HEK293T (cell line): ENCODE measurements at places on chromosomes 11 and 22.

DNA sequence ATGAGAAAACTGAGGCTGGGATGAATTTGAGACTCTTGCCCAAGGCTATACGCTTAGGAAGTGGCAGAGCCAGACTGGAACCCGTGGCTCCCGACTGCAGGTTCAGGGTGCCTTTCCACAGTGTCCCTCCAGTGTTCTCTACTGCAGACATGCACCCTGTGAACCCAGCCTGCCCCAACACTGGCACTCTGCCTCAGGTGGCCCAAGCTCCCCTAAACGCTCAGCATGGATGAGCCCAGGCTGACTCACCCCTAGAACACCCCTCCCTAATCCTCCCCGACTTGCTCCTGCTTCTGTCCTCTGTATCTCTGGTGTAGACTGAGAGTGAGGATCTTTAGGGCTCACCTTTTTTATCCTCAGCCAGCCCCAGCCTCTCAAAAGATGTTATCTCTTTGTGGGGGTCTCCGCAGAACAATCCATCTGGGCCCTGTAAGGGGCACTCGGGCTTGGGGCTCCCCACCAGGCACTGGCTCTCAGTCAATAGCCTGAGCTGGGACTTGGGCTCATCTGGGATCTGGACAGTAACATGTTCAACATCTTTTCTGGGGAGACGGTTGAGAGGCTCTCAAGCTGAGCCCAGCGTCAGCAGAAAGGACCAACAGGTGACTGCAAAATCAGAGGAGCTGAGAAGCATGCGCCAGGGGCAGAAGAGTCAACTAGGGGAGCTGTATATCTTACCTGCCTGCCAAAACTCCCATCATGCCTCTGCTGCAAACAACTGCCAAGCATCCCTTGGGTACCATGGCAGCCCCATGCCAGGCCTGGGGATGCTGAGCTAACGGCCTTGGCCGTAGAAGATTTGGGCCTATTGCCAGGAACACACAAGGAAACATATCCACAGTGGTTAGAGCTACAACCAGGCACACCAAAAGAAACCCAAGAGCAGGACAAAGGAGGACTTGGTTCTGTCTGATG is 176.2 kb downstream of the BUD13 start:
- DNase-seq, result no peak

- DNase-seq, result no peak
Observed at GRCh38 chr11:721741-722345, 15.8 kb downstream of the EPS8L2 start.

DNA sequence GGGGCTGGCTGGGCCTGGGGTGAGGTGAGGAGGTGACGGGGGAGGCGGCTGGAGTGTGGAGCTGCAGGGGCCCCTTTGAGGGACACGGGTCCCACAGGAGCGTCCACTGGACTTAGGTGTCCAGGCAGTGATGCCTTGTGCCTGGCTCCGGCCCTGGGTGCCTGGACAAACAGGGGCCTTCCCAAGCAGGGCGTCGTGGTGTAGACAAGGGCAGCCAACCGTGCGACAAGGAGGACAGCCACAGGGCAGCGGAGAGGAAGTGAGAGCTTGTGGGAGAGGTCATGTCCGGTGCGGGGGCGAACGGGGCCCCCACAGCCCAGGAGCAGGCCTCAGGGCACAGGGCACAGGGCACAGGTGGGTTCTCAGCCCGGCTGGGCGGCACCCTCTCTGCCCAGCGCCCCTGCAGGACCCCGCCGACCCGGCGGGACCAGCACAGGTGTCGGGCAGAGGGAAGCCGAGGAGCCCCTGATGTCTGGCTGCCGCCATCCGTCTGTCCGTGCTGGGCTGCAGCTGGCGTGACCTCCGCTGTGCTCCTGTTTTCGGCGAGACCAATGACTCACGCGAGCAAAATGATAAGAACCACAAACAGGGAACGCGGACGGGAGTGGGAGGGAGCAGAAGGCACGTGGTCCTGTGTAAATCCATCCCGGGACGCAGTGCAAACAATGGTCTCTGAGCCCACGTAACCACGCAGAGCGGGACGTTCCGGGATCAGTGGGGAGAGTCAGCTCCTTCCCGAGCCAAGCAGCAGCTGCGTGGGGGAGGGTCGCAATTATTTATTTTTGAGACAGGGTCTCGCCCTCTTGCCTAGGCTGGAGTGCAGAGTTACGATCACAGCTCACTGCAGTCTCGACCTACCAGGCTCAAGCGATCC is 49.1 kb upstream of the A4GALT start:
- no peak for DNase-seq

GRCh38 chr11:120954381-120954780 is 69.5 kb upstream of the TBCEL start:
- no peak for DNase-seq

- no peak for DNase-seq
Observed at GRCh38 chr11:123062892-123063825, 1.2 kb upstream of the HSPA8 start.

GRCh38 chr11:117986981-117987574 is 884 bp downstream of the IL10RA start:
- no peak for DNase-seq

DNA sequence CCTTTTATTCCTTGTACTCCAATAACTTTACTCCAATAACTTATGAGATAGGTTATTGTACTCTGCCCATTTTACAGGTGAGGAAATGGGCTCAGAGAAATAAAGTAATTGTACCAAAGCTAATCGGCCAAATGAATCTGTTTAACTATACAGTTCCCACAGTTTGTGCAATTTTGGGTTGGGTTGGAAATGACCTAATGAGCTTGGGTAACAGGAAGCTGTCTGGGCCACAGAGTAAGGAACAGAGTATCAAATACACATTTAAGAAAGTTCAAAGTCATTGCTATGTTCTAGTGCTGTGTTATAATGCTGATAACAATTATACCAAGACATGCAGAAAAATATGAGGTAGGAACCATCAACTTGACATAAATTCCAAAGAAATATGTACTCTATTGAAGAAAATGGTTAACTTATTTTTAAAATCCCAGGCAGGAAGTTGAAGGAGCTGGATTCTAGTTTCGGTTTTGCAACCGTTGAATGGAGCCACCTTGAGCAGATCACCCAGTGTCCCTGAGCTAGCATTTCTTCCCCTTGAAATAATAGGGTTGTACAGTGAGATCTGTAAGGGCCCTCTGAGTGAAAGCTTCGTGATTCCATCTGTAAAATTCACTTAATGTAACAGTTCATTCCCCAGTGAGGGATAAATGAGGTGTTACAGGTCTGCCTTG is 360.9 kb upstream of the NARS2 start:
- DNase-seq, result no peak

DNA sequence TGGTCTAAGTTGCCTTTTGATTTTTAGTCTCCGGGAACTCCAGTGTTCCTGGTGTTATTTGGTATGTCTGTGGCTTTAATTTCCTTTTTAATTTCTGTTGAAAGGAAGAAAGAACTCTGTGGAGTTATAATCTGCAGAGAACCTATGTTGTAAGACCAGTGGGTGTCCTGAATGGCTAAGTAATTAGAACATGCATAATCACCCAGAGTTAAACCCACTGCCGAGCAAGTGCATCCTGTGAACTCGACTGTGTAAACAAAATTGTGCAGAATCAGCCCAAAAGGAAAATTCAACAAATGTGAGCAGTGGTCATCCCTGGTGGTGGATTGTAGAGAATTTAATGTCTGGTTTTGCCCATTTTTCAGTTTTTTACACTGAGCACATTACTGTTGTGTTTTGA is 162.5 kb downstream of the COMMD9 start:
- no peak for DNase-seq

DNA sequence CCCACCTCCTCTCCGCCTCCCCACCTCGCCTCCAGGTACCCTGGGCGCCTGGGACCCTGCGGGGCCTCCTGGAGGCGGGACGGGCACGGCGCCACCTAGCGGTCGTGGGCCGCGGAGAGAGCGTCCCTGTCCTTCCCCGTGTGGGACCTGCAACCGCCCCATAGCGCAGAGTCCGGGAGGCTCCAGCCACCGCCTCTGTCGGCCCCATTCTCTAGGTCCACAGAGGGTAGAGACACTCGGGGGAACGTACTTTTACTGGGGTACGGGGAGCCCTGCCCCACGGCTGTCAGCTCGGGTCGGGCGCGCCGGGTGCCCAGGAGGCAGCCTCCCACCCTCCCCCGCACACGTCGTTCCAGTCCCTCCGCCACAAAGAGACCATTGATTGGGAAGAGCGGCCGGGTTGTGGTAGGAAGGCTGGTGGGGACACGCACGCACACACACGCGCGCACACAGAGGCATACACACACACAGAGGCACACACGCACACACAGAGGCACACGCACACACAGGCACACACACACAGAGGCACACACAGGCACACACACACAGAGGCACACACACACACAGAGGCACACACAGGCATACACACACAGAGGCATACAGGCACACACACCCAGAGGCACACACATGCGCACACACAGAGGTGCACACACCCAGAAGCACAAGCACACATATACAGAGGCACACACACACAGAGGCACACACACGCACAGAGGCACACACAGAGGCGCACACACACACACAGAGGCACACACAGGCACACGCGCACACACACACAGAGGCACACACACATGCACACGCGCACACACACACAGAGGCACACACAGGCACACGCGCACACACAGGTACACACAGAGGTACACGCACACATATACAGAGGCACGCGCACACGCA is 12.6 kb upstream of the NECTIN1 start:
- DNase-seq, result peak; percentile 87

DNA sequence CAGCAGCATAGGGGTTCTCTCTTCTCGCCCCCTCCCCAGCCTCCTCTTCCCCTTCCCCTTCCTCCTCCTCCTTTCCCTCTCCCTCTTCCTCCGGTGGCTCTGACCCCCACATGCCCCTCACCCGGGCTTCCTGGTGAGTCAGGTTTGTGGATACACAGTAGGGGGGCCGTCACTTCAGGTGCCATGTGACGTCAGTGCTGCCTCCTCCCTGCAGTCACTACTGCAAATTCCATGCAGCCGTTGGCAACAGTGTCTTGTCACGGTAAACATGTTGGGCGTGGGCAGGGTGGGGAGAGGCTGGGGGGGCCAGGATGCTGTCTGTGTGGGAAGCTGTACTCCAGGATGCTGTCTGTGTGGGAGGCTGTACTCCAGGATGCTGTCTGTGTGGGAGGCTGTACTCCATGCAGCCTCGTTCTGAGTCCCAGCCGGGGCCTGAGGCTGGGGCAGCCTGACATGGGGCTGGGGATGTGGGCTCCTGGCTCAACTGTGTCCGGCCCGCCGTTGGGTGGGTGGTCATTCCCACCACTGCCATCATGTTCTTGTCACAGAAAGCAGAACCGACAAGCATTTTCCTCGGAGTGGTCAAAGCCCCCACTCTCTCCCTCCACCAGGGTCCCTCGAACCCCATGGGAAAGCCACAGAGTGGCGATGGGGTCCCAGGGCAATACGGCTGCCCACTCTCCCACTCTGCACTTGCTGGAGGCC is 2.4 kb upstream of the MUC2 start:
- DNase-seq, result no peak

DNA sequence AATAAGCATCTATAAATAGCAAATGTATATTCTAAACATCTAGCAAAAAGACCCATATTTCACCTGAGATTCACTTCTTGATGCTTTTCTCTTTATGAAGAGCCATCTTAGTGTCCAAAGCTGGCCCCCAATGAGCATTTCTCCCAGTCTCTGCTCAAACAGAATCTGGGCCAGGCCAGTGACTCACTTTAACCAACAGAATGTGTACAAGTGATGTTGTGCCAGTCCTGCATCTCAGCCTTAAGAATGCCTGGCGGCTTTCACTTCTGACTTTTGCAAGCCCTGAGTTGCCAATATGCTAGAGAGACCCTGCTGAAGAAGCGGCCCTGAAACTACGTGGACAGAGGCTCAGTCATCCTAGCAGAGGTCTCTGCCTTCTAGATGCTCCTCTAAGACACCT is 6.9 kb upstream of the COPB1 start:
- no peak for DNase-seq

DNA sequence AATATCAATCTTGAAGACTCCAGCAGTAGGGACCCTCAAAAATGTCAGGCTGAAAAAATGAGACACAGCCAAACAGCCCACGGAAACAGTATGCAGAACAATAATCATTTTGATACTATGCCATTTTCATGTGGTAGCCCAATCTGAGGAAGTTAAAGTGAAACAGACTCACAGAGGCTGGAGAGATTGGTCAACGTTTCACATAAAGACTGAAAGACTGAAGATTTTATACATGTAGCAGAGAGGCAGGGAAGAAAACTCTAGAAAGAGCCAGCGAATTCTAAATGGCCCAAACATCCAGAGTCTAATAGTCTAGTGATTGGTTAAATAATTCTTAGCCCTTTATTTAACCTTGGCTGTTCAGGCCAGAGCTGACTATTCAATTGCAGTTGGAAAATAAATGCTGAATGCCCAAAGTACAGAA is 49.4 kb downstream of the MAML2 start:
- DNase-seq, result no peak

DNA sequence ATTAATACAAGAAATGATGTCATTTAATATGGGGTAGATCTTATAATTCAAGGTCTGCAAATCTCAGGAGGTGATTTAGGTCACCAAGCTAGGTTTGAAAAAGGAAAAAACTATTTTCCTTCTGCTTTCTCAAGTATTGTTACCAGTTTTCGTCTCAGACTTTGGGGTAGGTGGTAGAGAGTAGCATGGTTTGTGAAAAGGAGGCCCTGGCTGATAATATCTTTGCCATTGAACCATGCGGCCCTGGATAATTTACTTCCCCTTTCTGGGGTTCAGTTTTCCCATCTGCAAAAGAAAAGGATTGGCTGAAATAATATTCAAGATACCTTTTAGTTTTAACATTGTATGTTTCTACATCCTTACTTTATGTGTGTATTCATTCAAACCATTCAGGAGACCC is 92.1 kb downstream of the WNT11 start:
- DNase-seq, result no peak

DNA sequence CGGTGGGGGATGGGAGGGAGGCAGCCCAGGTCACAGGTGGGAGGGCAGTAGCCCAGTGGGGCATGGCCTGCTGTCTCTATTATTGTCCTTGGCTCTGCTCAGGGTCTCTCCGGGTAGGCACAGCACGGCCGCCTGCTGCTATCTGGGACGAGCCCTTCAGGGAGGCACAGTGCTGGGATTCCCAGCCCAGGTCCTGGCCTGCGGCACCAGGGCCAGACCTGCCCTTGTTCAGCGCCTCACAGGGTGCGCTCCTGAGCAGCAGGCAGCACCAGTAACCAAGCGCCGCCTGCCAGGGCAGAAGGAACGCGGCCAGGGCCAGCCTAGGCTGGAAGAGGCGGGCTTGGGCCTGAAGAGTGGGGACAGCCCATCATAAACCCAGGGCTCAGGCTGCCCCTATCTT is 151.0 kb downstream of the MPPED1 start:
- DNase-seq, result no peak

DNA sequence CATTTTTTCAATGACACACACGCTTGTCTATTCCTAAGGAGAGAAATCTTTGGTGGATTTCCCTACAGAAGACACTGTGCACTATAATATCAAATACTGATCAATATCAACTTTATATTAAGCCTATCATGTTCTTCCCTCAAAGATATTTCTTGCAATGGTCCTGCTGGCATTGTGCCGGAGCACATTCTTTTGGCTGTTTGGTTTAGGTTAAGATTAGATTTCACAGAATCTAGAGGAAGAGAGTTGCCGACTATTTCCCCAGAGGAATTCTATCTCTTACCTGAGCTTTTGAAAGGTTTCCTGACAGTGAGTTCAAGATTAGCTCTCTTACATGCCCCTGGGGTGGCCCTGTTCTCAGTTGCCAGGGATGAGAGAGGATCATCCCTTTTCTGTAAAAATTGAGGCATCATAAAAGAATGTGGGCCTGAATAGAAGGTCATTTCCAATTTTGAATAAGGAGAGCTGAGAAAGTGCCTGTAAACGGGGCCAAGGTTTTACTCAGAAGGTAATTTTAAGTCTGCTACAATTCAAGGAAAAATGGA is 180.6 kb upstream of the ARHGAP20 start:
- no peak for DNase-seq

GRCh38 chr11:61869429-61869707 is 22.0 kb downstream of the FADS3 start:
- DNase-seq, result no peak
